NCI-H226 (cell line): ENCODE measurements at places on chromosomes 5 and 9.
A peak's percentile ranks its signal among the peaks of the same experiment; 100 is the strongest.

DNA sequence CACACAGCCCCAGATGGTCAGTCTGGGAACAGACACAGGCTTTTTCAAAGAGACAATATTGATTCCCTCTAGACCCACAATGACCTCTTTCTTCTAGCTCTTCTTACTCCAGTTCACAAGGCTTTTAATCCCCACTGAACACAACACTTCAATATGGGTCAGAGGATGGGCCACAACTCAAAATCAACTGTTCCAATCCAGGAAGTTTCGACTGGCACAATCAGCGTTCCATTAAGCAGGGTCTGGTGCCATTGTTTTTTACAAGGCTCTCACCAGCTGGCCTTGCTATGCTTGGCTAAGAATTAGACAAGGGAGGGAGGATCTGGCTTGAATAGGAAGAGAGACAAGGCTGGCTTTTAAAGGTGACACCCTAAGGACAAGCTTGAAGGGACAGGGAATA, 199.4 kb upstream of the SLC24A2 start:
- DNase-seq: no peak

- peak; percentile 84 for DNase-seq
These were observed 57.8 kb downstream of the TMC1 start for GRCh38 chr9:72579190-72579589.

DNA sequence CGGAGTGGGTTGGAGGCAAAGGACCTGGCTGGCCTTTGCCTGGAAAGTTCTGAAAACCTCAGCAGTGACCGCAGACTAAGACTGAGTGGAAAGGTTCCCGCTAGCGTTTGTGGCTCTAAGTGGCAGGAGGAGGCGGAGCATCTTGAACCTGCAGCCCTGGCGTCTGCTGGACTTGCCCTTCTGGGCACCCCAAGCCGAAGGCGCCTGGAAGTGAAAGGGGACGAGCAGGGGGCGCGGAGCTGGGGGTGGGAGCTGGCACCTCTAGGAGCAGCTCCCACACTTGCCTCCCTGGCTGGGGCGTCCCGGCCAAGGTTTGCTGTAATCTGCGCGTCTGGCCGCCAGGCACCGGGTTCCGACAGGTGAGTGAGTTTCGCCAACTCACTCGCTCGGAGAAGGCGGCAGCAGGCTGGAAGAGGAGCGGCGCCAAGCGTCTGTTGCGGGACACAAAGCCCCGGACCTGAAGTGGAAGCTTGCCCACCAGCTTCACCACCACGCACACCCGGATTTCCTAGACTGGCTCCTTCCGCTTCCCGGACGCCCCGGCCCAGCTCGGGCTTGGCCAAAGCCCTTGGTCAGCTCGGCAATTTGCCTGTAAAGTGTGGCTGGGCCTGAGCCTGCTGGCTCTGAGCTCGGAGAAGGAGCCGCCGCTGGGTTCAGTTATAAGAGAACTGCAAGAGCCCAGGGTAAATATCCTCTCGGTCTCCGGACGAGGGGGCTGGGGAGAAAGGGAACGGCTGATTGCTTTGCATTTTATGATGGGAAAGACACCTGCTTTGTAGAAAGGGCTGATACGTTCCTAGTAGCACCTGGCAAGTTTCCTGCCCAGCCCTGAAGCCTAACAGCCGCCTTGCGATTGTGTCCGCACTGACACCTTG, at the start of gene GNA14:
TSS of gene GNA14 (minus strand) at position 89 of the 875 bp plus-strand sequence. CDS start 529 bp downstream, outside the sequence.
- DNase-seq: no peak

GRCh38 chr9:95750725-95751519, 124.6 kb upstream of the ERCC6L2 start:
- DNase-seq: no peak

DNA sequence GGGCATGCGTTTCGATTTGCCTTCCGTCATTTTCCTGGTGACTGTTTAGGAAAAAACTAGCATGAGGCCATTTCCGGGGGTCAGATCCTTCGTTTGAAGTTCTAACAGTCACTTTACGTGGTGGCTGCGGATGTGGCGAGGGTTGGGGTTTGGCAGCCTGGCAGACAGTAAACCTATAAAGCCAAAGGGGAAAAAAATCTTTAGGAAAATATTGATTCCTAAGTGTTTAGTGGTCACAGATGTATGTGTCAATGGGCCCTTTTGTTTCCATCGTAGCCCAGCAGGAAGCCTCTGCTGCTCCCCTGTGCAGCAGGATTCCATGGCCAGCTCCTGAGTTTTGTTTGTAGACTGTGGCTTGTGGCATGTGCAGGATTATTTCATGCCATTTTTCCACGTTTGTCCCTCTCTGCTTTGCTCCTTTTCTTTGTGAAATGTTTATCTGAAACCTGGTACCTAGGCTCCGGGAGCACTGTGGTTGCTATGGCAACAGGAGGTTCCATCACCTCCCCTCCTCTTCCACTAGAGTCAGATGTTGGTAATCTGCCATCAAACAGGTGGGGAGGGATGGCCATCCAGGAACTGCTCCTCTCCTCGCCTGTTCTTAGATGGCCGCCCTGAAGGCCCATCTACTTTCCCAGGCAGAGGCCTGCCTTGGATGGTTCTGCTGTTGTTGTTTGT, 202.3 kb downstream of the AOPEP start:
- no peak for DNase-seq

DNA sequence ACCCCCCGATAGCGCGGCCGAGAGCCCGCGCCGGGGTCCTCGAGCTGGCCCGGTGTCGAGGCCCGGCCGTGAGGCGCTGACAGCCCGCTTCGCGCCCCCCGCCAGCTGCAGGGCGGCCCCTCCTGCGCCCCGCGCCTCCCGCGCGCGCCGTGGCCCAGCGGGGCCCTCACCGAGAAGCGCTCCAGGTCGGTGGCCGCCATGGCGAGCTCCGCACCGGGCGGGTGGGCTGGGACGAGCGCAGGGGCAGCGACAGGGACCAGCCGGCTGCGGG, 166 bp downstream of the SEPTIN8 start:
- no peak for DNase-seq
